NCI-H187 treated with DMSO at 0.1 percent for 48 hours (cell line): ENCODE measurements at places on chromosomes 16 and 17.

GRCh38 chr17:39617446-39618245 is 9.1 kb upstream of the PPP1R1B start:
- DNase-seq = no peak

DNA sequence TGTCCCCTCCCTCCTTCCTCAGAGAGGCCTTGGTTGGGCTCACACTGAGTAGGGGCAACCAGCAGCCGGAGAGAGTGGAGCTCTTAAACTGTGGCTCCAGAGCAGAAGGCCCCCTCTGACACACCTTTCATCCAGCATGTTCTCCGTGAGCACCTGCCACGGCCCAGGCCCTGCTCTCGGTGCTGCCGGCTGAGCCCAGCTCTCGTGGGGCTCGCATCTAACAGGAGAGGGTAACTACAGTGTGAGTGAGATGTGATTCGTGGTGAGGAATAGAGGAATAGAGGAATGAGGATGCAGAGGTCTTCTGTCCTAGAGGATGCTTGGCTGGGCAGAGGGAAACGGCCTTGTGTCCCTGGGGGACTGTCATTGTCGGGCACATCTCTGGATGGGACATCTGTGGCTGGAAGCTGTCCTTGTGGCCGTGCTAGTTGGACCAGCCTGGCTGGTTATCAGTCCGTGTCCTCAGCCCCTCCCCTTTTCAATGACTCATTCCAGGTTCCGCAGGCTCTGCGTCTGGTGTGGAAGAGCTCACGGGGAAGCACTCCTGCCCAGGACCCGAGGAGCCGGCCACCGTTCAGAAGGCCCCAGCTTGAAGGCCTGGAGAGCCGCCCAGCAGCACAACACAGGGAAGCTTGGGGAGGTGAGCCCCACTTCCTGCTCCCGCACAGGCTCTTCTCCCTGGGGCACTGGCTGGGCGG is 11.9 kb upstream of the DNASE1 start:
- DNase-seq = no peak

DNA sequence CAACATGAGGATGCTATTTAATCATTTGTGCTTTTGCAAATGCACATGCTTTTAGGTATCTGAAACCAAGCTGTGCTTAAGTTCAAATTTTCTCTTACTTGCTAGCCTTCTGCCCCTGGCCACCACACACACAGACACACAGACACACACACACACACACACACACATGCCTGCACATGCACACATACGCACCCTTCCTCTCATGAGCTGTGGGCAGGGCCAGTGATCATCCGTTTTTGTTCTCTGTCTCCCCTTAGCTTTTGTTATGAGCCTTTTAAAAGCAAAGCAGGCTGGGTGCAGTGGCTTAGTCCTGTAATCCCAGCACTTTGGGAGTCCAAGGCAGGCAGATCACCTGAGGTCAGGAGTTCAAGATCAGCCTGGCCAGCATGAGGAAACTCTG is 34.2 kb downstream of the CD300LF start:
- DNase-seq = no peak

DNA sequence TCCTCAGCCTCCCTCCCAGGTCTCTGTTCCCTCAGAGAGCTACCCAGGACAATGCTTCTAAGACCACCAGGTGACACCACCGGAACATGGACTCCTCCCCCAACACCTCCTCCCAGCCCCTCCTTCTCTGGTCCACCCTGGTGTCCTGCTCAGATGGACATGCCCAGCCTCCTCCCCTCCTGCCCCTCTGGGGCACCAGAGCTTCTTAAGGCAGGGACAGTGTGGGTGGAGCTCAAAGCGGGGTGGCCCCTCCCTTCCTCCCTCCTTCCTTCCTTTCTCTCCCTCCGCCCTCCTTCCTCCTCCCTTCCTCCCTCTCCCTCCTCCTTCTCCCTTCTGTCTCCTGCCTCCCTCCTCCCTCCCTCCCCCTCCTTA is 22.7 kb downstream of the TRPV3 start:
- DNase-seq = no peak

- no peak for DNase-seq
Observed at GRCh38 chr17:62189377-62189776, 124.3 kb upstream of the MED13 start.

GRCh38 chr17:79231766-79232287 is 157.2 kb downstream of the ENGASE start:
- no peak for DNase-seq

DNA sequence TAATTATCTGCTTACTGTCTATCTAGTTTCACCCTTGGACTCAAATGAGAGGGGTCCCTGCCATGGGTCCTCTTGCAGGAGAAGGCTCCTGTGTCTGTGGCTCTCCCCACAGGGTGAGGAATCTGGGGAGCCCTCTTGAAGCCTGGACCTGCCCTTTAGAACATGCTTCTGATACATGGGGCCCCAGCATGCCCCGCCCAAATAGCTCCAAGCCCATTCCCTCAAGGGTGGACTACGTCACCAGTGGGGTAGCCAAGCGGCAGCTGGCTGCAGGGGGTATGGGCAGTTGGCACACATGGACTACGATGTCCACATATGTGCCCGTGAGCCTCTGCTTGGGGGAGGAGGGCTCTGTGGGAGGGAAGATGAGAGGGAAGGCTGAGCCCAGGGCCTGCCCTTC is 39.3 kb downstream of the ARHGAP27 start:
- no peak for DNase-seq

DNA sequence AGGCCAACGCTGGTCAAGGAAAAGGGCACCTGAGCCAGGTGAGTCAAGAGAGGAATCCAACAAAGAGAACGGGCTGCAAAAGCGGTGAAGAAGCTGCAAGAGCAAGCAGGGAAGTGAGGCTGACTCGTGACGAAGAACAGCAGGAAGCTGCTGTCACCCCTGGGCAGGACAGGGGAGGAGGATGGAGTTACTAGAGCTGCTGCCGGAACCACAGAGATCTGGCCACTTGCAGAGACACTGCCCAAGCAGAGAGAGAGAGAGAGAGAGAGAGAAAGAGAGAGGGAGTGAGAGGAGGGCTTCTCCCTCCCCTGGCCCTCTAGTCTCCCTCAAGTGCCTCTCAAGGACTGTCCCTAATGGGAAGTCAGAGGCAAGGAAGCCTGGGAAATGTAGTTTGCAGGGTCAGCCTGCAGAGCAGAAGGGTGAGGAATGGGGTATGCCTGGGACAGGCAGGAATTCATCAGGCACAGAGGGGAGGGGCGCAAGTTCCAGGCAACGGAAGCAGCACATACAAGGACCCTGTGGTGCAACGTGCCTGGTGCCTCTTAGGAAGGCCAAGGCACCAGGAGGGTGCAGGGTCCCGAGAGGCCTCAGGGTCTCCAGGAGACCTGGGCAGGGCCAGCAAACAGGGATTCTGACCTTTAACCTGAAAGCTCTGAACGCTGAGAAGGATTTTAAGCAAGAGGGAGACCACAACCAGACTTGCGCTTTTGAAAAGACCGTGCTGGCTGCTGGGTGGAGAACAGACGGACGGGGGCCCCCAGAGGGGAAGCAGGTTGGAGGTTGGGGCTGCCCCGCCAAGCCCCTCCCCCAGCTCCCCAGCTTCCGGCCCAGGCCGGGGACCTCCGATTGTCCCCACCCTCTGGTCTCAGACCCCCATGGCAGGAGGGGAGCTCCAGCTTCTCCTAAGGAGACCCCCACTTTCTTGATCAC is 45.8 kb upstream of the CIBAR2 start:
- DNase-seq = no peak

DNA sequence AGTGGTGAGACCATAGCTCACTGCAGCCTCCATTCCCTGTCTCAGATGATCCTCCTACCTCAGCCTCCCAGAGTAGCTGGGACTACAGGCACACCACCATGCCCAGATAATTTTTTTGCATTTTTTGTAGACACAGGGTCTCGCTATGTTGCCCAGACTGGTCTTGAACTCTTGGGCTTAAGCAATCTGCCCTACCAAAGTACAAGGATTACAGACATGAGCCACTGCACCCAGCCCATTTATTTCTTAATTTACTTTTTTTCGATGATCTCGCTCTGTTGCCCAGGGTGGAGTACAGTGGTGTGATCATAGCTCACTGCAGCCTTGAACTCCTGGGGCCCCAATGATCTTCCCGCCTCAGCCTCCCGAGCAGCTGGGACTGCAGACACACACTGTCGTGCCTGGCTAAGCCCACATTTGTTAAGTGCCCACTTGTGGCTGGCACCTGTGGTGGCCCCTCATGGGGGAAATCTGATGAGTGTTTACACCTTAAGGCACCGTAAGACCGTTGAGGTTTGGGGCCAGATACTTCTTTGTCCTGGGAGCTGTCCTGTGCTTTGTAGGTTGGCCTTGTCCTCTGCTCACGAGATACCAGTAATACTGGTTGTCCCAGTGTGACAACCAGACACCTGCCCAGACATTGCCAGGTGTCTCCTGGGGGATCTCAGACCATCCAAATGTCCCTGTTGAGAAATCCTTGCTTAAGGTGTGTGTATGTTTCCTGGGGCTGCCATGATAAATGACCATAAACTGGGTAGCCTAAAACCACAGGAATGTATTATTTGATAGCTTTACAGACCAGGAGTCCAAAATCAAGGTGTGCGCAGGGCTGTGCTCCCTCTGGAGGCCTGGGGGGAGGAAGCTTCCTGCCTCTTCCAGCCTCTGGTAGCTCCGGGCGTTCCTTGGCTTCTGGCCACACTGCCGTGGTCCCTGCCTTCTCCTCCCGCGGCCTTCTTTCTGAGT is 141.4 kb upstream of the GSE1 start:
- peak; percentile 73 for DNase-seq

DNA sequence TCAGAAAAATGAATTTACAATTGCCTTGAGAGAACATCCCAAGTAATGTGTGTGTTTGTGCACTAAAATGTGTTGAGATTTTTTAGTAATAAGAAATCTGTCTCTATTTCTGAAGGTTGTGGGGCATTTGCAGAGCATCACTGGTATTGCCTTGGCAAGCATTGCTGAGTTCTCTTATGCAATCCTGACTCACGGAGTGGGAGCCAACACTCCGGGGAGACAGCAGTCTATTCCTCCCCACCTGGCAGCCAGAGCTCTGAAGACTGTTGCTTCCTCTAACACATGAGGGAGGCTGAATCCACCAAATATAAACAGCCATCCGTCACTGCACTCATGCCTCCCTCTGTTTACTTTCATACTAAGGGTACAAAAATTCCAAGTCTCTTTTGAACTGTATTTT is 10.6 kb downstream of the CNTD1 start:
- no peak for DNase-seq

GRCh38 chr17:82545071-82545462 is 25.5 kb downstream of the FOXK2 start:
- DNase-seq = no peak

DNA sequence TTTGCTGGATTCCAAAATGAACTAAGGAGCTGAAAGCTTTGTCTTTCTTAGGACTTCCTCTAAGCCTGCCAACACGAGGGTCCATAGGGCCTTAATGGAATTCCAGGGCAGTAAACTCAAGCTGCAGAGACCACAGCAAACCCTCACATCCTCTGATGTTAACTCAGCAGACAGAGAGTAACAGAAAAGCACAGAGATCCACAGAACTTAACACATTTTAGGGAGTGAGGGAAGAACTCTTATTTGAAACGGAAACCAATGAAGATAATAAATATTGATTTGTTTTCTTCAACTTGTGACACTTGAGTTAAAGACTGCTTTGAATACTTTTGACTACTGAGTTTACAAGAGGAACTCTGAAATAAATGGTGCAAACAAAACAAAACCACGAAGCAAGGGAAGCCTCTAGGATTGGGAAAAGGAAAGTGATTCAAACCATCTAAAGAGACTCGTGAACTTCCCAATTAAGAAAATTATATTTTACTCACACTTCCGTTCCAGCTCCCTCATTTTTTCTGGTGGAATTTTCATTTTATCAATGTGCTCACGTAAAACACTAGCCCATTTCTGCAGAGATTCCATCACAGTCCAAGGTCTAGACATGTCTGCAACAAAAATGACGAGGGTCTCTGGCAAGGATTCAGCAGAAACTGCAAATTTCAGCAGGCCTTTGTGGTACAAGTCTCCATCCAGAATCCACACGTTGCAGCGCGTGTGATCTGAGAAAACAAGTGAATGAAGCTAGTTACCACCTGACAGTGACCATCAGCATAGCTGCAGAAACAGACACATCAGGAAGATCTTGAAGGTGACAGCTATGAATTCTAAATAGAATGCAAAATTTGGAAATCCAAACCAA is 9.2 kb downstream of the DYNC1LI2 start:
- DNase-seq = no peak

GRCh38 chr17:56893503-56893902 is 20.3 kb downstream of the TRIM25 start:
- DNase-seq = peak; percentile 48

- no peak for DNase-seq
Observed at GRCh38 chr17:59779521-59779920, 72.1 kb downstream of the VMP1 start.

DNA sequence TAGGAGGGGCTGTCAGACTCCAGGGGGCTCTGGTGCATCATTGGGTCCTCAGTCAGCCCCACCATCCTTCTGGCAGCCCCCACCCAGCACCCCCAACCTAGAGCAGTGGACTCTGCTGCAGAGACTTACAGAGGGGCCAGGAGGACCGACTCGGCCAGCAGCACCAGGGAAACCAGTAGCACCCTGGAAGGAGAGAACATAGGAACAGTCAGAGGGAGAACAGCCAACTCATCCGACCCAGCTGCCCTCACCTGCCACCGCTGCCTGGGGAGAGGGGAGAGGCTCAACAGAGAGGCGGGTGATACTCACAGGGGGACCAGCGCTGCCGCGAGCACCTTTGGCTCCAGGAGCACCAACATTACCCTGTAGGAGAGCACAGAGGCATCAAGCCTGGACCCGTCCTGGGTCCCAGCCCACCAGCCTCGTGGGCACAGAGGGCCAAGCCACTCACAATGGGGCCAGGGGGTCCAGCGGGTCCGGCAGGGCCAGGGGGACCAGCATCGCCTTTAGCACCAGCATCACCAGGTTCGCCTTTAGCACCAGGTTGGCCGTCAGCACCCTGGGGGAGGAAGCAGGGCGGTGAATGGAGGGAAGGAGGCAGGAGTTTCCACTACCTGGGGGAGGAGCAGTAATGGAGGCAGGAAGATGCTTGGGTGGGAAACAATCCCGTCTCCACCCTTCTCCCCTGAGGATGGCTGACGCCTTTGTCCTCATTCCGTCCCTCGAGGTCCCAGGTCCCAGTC is 11.7 kb downstream of the COL1A1 start:
- DNase-seq = no peak

GRCh38 chr17:67125924-67126323 is 81.6 kb downstream of the CACNG1 start:
- DNase-seq = no peak

DNA sequence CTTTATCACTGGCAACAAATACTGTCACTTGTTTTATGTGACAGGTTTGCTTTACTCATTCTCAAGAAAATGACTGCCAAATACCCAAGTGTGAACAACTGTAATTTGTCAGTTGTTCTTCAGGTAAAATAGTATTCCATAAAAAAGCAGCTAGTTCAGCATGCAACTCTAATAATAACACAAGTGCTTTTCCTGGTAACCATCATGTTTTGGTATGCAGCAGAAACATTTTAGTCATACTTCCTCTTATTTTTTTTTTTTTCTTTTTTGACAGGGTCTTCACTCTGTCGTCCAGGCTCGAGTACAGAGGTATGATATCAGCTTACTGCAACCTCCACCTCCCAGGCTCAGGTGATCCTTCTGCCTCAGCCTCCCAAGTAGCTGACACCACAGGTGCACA is 4.6 kb downstream of the TERF2 start:
- DNase-seq = no peak

- DNase-seq = no peak
Observed at GRCh38 chr17:7323731-7324437, 5.3 kb downstream of the NEURL4 start.

GRCh38 chr16:55330781-55331647 is 7.0 kb downstream of the IRX6 start:
- no peak for DNase-seq

GRCh38 chr16:4940719-4941118 is 3.8 kb upstream of the PPL start:
- DNase-seq = no peak

- DNase-seq = peak; percentile 33
Observed at GRCh38 chr16:27748868-27749546, 199.1 kb downstream of the KATNIP start.

- DNase-seq = no peak
Observed at GRCh38 chr17:42579794-42580551, 2.4 kb upstream of the PSMC3IP start.
